ENCODE measurements at places on chromosomes 1 and 21.

DNA sequence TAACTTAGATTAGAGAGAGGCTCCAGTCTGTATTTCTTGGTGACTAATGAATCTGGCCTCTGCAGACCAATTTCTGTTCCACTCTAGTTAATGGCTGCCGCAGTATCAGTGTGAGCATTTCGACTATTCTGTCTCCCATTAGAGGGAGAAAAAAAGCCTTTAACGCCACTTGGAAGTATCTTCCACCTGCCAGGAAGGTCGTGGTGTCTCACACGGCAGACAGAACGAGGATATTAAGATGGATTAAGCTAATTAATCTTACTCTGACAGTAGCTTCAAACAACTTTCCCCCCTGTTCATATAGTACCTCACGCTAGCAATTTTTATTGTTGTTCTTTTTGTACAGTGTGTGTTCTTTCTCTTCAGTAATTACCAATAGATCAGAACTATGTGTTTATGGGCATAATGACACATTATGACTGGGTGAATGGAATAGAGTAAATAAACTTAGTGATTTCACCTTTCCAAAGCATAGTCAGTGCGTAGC is 153.8 kb downstream of the ADGRL2 start:
- DNase-seq = no peak

DNA sequence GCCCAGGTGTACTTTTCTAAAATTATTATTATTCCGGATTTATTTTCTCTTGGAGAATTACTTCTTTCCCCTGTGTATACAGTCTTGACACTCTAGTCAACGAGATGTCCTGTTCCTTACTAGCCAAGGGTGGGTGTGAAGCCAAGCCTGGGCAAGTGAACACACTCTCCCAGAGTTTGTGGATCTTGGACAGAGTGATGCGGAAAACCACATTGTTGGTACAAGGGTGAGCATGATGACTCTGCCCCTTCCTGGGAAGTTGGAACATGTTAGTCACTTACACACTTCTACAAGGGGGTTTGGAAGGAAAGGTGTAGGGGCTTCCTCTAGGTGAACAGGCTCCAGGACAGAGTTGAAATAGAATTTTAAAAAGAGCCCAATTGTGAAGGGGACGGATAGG is 20.0 kb upstream of the RD3 start:
- no peak for DNase-seq

- DNase-seq = no peak
Measured at GRCh38 chr1:167104256-167104633, 10.4 kb downstream of the STYXL2 start.

GRCh38 chr1:155715777-155716176 is 26.9 kb downstream of the DAP3 start:
- DNase-seq = no peak

GRCh38 chr21:25790122-25790877 is 55.5 kb downstream of the GABPA start:
- no peak for DNase-seq

GRCh38 chr1:212532469-212533147 is 76.0 kb upstream of the ATF3 start:
- no peak for DNase-seq

DNA sequence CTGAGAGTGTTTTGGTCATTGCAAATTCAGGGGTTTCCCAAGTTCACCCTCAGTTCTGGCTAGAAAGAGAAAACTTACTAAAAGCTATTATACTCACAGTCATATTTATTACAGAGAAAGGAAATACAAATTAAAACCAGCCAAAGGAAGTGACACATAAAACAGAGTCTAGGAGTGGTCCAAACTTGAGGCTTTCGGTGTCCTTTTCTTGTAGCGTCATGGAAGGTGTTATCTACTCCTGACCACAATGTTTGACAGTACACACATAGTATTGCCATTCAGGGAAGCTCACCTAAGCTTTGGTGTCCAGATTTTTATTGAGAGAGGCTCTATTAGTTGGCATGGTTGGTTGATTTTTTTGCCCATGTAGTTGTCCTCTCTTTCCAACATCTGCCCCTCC is 59.0 kb downstream of the SLC35A3 start:
- no peak for DNase-seq

DNA sequence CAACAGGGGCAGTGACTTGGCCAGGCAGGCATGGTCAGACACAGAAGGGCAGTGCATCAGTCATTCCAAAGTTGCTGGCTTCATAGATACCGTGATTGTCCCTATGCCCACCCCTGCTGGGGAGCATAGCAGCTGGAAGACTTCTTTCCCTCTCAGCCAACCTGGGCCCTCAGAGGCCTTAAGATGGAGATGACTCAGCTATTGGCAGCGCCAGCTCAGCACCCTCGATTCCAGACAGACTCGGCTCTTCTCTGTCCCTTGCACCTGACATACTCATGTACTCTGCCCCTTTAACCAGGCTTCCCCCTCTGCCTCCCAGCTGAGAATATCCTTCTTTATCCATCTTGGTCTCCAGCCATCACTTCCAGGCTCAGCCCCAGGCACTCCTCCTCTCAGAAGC is 16.8 kb downstream of the SLAMF8 start:
- DNase-seq = no peak

- DNase-seq = peak; percentile 93
Measured at GRCh38 chr1:151594143-151594625, 17.7 kb upstream of the SNX27 start.

DNA sequence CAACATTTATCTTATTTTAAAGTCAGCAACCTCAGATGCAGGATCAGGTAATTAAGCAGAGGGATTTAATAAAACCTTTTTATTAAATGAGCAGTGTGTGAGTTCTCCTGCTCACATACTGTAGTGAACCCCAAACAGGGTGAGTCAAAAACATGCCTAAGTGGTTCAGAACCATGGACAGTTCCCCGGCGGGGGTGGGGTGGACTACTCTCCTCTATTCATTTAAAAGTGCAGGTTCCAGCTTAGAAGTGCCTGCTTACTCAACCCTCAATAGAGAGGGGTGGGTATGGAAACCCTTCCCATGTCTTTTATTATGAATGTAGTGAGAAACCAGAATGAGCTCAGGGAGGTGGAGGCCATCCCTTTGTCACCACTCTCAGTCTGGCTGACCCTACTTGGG is 397.9 kb downstream of the HHAT start:
- DNase-seq = peak; percentile 50

DNA sequence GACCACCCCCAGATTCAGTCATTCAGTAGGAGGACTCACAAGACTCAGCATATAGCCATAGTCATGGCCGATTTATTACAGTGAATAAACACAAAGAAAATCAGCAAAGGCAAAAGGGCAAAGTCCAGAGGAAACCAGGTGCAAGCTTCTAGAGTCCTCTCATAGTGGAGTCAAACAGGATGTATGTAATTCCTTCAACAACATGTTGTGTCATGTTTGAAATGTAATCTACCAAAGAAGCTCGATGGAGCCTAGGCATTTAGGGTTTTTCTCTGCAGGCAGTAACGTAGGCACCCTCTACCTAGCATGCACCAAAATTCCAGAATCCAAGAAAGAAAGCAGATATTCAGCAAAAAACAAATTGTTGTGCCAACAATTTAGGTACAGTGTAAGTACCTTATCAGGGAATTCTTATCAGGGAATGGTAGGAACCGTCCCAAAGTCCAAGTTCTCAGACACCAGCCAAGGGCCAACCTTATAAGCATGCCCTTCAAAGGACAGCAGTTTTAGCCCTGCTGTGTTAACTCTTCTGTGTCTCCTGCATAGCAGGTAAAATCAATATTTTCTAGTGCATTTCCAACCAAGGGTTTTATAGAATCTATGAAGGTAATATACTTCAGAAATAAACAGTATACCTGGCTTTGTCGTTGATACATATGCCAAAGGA is 16.1 kb upstream of the SLAMF6 start:
- no peak for DNase-seq

DNA sequence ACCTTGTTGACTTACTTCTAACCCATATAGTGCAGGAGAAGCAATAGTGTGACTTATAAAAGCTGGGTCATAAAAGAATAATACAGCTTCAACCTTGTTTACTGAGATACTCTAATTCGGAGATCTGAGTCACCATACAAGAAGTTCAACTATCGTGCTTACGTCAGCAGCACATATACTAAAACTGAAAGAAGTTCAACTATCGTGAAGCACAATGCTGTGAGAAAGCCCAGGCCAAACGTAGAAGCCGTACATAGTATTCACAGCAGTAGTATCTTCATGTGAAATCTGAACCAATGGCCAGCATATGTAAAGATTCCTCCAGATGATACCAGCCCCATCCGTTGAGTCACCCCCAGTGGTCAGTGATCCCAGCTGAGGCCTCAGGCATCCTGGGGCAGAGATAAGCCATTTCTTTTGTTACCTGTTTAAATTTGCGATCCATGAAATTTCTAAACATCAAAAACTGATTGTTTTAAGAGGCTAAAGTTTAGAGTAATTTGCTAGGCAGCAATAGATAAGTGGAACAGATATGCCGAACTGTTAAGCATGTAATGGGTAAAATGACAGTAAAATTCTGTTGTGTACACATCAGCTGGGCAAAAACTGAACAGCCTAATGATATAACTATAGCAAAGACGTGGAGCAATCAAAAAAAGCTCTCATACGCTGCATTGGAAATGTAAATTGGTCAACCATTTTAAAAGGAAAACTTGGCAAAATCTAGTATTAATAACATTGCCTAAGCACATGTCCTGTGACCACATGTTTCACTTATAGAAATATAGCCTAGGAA is 53.9 kb upstream of the SAMD13 start:
- no peak for DNase-seq

DNA sequence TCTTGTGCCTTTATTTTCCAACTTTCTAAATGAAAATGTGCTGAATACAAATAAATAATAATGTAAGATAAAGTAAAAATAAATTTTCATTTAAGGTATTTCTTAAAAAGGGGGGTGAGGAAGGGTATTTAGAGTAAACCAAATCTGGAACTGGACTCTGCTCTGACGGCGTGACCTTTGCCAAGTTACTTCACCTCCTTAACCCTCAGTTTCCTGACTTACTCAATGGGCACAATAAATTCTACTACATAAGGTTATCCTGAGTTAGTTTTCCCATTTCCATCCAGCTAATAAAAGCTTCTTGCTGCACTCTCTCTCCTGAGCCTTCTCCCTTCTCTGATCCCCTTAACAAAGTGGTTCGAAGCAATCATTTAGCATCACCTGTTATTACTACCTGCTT is 93.9 kb downstream of the NID1 start:
- no peak for DNase-seq

All from H9 (cell line).